Esophagus squamous epithelium (tissue), 5 donors: ENCODE measurements at places on chromosomes 4 and X.

DNA sequence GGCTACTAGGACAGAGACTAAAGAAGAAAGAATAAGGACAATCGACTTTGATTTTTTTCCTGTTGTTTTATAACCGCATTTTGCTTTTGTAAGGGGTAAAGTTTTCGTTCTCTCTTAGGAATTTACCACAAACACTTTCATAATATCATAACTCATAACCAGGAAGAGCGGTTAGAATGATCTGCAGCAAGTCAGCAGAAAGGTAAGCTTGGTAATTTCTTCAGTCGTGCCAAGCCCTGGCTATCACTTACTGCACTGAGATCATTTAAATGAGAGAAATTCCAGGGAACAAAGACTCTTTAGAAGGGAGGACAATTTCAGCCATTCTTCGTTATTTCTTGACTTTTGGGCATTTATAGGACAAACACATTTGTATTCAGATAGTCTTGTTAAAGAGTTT, 258.1 kb downstream of the UNC5C start:
- DNase-seq, result no peak

- no peak for DNase-seq
Measured at GRCh38 chr4:168924667-168925066, 85.4 kb downstream of the CBR4 start.

DNA sequence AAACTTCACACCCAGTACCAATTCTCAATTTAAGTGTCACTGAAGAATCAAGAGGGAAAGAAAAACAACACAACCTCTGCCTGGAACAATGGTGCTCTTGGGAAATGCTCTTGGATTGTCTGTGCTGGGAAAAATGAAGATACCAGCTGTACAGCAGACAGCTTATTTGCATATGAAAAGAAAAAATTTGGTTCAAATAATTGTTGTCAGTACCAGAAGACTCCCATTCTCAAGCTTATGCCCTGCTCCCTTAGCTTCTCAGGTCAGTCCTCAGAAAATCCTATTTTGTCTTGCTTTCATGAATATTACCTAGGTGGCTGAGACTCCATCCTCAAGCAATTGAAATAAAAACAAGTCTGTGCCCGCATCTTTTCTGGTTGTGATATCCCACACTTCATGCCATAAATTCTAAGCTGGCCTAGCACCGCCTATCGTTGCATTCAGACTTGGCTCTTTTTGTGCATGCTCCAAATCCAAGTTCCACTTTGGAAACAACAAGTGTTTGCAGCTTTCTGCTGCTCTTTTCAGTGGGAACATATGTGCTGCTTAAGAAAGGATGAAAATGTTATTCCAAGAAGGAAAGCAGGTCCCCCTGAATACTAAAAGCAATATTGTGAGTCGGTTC, 431.6 kb downstream of the INPP4B start:
- DNase-seq, result no peak

GRCh38 chr4:150238591-150238990, 160.3 kb downstream of the DCLK2 start:
- DNase-seq, result no peak

- no peak for DNase-seq
Measured at GRCh38 chr4:80911458-80911857, 119.0 kb upstream of the BMP3 start.

DNA sequence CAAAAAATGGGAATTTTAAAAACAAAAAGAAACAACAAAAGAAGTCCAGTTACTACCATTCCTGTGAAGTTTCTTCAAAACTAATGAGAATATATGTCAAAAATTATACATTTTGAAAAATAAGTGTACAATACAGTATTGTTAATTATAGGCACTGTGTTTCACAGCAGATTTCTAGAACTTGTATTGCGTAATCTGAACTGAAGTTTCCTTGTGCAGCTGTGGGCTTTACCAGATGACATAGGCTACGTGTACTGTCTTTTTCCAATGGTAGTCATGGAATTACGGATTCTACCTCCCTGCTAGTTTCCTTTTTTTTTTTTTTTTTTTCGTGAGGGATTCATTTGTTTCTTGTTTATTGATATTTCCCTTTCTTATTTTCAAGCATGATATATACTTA, 113.8 kb upstream of the GABRA2 start:
- DNase-seq, result no peak

GRCh38 chr4:39312816-39313215, 53.3 kb downstream of the RFC1 start:
- no peak for DNase-seq

- DNase-seq, result no peak
Measured at GRCh38 chrX:37779857-37780256, at the start of gene CYBB. Gene CYBB, plus strand, starts transcription at chrX:37780059. Its CDS starts 19 bp downstream, at chrX:37780078.

DNA sequence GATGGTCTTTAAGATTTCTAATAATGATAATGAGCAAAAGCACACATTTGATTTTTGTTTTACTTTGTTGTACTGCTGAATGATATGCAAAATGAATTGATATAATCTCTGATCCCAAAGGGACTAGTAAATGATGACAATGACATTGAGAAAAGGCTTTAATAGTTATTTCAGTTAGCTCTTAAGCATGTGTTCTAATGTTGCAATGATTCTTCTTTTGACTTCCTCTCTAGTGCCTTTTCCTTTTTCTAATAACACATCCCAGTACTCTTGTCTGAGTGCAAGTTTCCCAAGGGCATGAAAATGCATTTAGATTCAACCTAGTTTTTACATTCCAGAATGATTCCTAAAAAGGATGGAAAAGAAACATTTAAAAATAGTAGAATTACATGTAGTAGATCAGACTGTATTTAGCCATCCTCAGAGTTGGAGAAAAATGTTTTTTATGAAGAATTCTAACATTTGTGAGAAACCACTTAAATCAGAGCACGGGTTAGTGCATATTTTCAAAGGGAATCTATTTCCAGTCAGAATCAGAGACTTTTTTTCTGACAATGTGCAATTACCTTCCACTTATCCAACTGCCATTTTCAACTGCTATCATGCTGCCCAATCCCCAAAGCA, 508.8 kb downstream of the C4orf33 start:
- DNase-seq, result no peak

GRCh38 chr4:134201216-134202161, at the start of gene PABPC4L:
Gene PABPC4L, minus strand, starts transcription at chr4:134201789. Its CDS starts 770 bp downstream, at chr4:134201019.
- no peak for DNase-seq

GRCh38 chrX:130771230-130771629, 131.8 kb downstream of the ENOX2 start:
- no peak for DNase-seq

DNA sequence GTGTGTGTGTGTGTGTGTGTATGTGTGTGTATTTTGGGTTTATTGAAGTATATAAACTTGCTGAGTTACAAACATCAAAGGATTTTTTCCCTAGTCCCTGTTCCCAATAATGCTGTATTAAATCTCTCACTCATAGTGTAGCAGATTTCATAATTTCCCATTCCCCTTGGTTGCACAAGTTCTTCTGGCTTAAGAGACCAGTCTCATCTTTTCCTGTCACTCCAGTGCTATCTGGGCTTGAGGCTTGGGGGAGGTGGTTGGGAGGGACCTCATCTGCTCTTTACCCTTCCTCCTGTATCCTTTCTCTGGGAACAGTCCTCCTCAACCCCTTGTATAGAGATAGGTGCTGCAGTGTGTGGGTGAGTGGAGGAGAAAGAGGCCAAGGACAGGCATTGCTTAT, 285.4 kb upstream of the BOD1L1 start:
- DNase-seq, result no peak

DNA sequence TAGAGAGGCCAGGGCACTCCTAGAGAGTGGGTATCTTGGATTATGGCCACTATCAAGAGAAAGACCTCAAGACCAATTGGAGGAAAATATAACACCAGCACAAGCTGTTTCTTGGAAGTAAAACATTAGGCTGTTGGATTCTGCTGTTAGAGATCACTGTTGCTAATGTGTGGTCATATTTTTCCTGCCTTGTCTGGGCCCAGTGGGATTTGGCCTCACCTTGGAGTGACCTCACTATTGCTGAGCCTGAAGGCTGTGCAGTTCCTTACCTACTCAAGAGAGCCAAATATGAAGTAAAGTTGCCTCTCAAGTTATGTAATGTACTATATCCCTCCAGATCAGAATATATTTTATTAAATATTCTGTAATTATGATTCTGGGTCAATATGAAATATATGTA, 355.4 kb upstream of the CTSO start:
- no peak for DNase-seq

DNA sequence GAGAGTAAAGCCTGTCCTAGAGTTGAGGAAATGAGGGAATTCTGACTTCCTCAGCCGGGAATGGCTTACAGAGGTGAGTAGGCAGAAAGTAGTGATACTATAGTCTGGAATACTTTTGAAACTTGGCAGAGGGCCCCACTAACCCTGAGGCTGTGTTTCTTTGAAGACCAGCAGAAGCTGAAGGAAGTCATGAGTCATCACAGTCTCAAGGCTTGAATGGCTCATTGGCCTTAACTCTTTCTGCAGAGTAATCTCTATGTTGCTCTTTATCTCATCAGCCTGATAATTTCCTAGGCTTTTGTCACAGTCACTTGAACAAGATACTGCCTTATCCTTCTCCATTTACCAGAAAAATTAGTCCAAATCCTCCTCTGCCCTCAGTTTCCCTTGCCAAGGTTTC, 80.8 kb downstream of the ANKRD50 start:
- no peak for DNase-seq

DNA sequence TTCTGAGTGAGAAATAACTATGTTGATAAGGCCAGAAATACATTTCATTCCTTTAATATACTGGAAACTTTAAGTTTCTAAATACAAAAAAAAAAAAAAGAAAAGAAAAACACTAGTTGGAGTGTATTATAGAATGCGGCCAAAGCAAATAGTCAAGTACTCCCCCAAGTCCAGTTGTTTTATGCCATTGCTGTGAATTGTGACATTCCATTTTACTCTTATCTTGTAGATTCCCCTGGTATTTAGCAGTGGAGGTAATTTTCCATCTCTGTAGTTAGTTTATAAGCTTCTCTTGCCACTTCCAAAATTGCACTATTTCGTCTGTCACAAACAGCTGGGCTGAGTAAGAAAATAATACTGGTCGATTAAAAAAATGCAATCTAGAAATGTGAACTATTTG, 426.0 kb downstream of the PCDH18 start:
- DNase-seq, result no peak

GRCh38 chr4:83782591-83782990, 246.7 kb downstream of the GPAT3 start:
- no peak for DNase-seq

DNA sequence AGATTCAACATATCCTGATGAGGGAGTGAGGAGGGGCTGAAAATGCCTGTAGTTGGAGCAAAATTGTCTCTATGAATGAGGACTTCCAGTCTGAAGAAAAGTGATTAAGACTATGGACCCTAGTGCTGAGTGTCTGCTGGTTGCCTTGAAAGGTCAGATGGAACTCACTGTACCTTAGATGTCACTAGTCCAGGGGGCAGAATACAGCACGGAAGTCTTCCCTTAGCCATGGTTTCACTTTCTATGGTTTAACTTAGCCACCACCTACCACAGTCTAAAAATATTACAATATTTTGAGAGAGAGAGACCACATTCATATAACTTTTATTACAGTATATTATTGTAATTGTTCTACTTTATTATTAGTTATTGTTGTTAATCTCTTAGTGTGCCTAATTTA, 223.1 kb downstream of the FMR1NB start:
- DNase-seq, result no peak

DNA sequence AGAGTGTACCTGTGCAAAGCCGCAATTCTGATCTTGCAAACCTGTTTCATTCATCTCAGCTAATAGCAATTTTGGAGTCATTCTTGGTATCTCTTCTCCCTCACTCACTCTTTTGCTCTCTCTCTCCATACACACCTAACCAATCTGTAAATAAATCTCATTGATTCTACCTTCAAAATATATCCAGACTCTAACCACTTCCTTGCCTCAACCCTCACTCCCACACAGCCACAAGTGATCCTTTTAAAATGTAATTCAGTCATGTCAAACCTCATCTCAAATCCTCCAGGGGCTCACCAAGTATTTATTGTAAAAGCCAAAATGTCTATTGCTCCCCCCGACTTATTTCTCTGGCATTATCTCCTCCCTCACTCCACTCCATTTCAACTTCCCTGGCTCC, 51.7 kb upstream of the SLC10A4 start:
- DNase-seq, result no peak

DNA sequence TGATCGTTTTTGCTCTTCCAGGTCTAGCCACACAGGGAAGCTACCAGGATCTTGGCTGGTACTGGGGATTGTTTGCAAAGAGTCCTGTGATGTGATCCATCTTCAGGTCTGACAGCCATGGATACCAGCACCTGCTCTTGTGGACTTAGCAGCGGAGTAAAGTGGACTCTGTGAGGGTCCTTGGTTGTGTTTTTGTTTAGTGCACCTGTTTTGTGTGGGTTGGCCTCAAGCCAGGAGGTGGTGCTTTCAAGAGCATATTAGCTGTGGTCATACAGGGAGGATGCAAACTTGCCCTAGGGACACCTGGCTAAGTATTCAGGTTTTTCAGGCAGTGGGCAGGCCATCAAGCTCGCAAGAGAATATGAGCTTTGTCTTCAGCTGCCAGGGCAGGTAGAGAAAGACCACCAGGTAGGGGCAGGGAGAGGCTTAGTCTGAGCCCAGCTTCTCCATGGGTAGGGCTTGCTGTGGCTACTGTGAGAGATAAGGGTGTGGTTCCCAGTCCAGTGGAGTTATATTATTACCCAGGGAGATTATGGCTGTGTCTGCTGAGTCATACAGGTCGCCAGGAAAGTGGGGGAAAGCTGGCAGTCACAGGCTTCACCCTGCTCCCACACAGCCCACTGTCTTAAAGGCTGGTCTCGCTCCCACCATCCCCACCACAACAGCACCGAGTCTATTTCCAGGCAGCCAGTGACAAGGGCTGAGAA, 293.7 kb downstream of the PCDH18 start:
- DNase-seq, result no peak

- DNase-seq, result no peak
Measured at GRCh38 chr4:122914292-122914904, 8.0 kb downstream of the NUDT6 start.

- no peak for DNase-seq
Measured at GRCh38 chr4:84846985-84847384, 119.5 kb downstream of the WDFY3 start.

DNA sequence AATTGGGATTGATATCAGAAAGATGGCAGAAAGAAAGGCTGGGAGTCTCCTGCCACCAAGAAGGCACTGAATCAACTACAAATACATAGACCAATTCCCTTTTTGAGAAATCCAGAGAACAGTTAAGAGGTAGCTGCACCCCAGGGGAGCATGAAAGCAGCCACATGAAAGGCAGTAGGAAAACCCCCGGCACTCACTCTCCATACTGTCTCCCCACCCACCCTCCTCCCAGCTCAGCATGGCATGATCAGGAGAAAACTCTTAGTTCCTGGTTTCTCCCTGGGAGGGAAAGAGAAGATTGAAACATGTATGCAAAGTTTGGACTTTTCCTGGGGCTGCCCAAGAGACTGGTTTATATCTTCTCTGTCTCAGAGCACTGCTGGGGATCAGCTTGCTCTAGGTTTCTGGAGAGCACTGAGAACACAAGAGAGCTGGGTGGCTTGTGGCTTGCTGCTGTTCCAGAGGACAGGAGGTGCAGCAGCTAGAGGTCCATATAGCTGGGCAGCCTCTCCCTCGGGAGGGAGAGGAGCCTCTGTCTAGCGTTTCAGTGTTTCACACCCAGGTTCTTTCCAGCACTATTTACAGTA, 305.7 kb downstream of the PDGFC start:
- no peak for DNase-seq

- DNase-seq, result no peak
Measured at GRCh38 chr4:41058426-41058825, 155.9 kb downstream of the APBB2 start.
